ENCODE measurements at places on chromosomes 5 and 9. TPM values are rescaled to one million over a fixed set of nuclear protein-coding genes. Genes with fewer than 3 reads are reported as not detected.
A peak's percentile ranks its signal among the peaks of the same experiment; 100 is the strongest.

Gene LCN2
- polyA plus RNA-seq, result not detected

Gene SPINK13
- not detected for polyA plus RNA-seq

Gene SPATA31E1
- not detected for polyA plus RNA-seq

Gene ADRB2
- 1.0 TPM for polyA plus RNA-seq

GRCh38 chr5:119752921-119753886, 123.8 kb downstream of the FAM170A start:
- no peak for DNase-seq

DNA sequence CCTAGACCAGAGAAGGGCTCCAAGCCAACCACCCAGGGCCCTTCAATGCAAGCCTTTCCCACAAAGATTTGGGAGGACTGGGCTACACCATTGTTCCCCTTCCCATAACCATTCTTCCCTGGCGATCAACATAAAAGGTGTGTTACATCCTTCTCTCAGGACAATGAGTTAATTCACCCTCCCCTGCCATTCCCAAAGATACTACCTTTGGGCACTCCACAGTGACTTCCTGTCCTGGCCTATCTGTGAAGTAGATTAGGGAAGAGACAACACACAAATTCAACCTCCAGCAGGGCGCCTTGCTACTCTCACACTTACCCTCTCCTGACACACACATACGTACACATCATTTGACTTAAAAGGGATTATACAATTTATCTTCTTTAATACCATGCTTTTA, 23.2 kb upstream of the IL17B start:
- DNase-seq, result no peak

- peak; percentile 38 for DNase-seq
Observed at GRCh38 chr5:154740483-154740882, 14.7 kb upstream of the LARP1 start.

- no peak for DNase-seq
Observed at GRCh38 chr5:109865637-109866036, 175.9 kb downstream of the MAN2A1 start.

DNA sequence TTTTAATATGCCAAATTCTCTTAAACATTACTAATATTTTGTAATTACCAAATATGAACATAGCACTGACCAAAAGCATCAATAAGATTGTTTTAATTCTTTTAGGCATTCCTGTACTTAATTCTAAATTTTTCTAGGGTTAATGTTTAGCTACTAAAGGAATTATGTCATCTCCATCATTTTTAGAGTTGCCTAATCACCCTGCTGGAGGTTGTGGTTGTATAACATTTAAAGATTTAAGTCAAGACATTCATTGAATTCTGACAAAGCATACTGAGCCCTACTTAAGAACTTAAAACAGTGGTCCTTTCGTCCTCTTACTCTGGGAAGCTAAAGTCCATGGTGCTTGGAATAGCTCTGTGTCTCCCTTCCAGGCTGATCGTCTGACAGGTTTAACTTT, 28.1 kb upstream of the DAB2 start:
- no peak for DNase-seq

GRCh38 chr5:141363952-141364660, at the start of gene PCDHGA5:
PCDHGA5 (plus strand) TSS chr5:141364162; CDS start chr5:141364331, 169 bp downstream.
- no peak for DNase-seq

- DNase-seq, result no peak
Observed at GRCh38 chr5:10331341-10331796, 22.1 kb upstream of the MARCHF6 start.

DNA sequence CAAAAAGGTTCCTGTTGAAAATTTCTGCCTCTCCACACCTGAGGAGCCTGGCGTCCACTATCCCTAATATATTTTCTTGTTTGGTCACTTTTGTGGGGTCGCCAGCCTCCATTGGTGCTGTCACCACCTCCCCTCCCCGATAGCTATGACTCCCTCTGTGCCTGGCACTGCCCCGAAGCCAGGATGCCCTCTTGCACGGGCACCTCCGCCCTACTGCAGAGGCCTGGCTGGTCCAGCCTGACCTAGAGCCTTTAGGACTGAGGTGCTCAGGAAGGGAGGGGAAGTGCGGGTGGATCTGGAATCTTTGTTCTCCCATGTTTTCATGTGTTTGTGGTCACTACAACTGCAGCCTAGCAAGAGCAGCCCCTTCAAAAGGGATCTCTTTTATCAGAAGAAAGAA, 62.6 kb downstream of the WNK2 start:
- DNase-seq, result no peak

DNA sequence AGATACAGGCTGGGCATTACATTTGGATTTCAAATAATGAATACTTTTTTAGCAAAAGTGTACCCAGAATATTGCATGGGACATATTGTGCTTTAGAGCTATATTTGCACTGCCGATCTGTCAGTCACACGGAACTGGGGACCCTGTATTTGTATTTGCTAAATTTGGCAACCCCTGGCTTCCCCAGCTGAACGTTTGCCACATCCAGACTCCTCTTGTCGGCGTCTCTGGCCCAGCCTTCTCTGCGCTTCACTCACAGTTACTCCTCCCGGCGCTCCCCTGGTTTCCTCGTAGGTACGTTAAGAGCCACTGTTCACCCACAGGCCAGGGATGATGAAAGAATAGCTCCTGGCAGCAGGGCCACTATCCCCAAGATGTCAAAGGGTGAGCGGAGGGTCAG, 58.7 kb downstream of the NSUN2 start:
- DNase-seq, result no peak

DNA sequence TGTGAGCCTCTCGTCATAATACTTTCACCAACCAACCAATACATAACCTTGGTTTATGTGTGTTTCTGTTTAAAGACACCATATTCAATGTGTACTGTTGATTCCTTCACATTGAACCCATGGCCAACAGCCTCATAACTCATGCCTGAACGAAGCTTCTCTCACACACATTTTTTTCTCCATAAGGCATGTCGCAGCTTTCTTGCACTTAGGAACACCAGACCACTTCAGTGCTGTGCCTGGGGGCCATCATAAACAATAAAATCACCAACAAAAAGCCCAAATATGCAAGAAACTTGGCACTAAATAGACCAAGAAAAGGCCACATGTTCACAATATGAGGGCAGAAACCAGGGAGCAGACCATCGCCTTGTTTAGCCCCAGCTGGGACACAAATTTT, 192.2 kb downstream of the ROR2 start:
- no peak for DNase-seq

- DNase-seq, result no peak
Observed at GRCh38 chr5:73433982-73434342, 14.6 kb downstream of the FOXD1 start.

DNA sequence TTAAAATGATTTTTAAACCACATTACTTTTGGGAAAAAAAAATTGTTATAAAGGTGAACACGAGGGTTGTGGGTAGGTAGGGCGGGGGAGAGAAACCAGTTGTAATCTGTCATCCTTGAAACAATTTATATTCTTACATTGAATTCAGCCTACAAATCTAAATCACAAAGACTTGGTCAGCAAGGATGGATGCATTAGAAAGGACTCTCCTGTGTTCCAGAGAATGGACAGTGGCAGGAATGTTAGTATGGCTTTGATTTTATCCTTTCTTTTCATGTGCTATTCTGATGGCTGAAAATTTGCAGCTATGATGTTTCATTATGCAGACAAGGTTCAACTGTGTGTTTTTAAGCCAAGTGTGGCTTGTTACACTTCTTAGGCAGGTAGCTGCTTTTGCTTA, 234.7 kb downstream of the SLF1 start:
- no peak for DNase-seq

GRCh38 chr9:134214766-134215419, 50.5 kb upstream of the RNU6ATAC start:
- DNase-seq, result peak; percentile 42

- no peak for DNase-seq
Observed at GRCh38 chr5:52920929-52921328, 68.2 kb upstream of the ITGA2 start.
